ENCODE measurements at places on chromosomes 13 and 19. TPM values are rescaled to one million over a fixed set of nuclear protein-coding genes. Genes with fewer than 3 reads are reported as not detected.

Gene ERICH6B
- total RNA-seq = not detected

Gene MUC16
- not detected for total RNA-seq

Gene CASP14
- not detected for total RNA-seq

Gene CRLF1
- not detected for total RNA-seq

Gene ZNF729
- not detected for total RNA-seq

Gene C19orf73
- total RNA-seq = 1.9 TPM

Gene CBY2
- total RNA-seq = not detected

Gene POU2F2
- total RNA-seq = 30.0 TPM

Gene RBM42
- 66.2 TPM for total RNA-seq

Gene PLPP2
- 0.25 TPM for total RNA-seq

Data from activated naive CD4-positive, alpha-beta T cell treated with anti-CD3 and anti-CD28 coated beads for 36 hours (primary cell).